ENCODE measurements at places on chromosomes 11 and 22.

DNA sequence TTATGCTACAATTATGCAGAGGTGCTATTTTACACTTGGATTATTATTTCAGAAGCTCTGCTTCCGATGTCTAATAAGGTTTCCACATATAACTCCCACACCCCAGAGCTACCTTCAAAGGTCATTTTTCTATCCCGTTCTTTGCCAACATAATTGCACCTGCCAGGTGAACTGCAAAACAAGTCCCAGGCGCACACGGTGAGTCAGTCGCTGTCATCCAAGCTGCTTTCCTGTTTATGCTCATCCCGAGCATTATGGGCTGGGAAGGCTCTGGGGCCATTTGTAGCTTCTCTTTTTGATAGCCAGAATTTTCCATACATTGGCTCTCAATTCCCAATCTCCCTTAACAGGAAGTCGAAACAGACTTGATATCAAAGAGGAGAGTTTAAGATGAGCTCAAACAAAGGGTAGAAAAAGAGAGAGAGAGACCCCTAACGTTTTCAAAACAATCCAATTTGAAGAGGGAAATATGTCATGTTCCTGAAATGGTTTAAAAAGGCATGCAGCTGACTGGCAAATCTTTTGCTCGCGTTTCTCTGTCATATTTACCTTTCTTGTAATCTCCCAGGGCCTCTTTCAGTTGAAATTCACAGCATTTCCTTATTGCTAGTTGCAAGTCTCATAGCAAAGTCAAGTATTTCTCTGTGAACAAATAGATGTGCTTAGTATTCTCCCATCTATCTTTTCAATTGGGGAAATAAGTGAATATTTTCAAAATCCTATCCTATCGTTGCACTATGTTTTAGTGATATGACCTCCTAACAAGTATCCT lies 815.9 kb downstream of the KCNA4 start:
- no peak for DNase-seq

DNA sequence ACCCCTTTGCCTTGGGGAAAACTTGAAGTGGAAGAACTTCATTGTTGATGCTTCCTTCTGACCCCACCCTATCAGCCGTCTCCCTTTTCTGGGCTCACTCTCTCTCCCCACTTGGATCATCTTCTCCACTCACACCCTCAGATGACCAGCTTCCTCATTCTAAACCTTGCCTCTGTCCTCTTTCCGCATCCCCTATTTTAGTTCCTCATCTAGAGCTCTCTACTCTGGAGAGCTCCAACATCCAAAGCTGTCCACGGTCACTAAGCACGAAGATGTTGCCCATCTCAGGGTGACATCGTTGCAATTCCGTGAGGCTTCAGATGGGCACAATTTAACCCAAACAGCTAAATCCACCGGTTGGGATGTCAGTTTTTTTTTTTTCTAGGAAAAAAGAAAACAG lies 31.6 kb upstream of the ME3 start:
- DNase-seq = no peak

DNA sequence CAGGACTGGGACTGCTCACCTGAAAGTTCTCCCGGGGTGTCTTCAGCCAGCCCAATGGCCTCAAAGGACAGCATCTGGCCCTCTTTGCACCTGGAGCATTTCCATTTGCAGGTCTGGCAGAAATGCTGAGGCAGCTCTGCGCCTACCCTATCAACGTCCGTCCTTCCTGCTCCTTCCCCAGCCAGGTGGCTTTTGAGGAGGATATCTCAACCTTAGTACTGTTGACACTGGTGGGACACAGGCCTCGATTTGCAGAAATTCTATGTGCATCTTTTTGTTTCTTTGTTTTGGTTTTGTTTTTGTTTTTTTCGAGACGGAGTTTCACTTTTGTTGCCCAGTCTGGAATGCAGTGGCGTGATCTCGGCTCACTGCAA lies 5.0 kb downstream of the MOGAT2 start:
- no peak for DNase-seq

- DNase-seq = no peak
These were observed 6.1 kb downstream of the SIPA1 start for GRCh38 chr11:65643971-65644370.

DNA sequence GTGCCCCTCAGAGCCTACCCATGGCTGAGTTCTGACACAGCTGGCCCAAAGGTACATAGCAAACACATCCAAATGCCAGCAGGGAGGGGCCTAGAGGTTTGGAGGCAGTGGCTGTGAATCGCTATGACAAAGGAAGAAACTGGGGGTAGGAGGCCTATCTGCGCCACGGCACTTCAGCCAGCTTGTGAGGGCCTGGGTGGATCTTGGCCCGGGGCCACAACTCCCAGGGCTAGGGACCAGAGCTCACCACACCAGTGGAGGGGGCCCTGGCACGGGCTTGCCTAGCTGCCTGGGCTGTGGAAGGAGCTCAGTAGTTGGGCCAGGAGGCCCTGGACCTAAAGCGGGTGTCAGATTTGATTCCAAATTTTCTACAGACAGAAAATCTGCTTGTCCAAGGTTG lies 9.4 kb upstream of the NAP1L4 start:
- DNase-seq = no peak

DNA sequence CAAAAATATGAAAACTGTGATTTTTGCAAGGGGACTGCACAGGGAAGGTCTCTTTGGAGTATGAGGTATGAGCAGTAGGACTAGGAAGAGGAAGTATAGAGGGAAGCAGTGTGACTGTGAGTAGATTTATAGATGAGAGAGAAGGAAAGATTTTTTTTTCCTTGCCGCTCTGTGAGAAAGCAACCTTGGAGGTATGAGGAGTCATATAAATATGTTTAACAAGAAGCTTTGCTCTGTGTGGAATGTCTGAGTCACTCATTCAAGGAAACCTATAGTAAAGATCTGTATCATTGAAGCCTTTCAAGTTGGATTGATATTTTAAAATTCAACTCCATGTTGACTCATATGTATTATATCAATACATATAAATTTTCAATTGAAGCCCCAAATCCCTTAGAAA lies 26.2 kb downstream of the DNHD1 start:
- DNase-seq = no peak

- no peak for DNase-seq
These were observed 1642.2 kb downstream of the LRRC4C start for GRCh38 chr11:39817241-39817640.

- DNase-seq = no peak
These were observed 52.7 kb upstream of the SHANK2 start for GRCh38 chr11:71305041-71305440.

GRCh38 chr11:65633390-65634108 lies 4.4 kb upstream of the SIPA1 start:
- no peak for DNase-seq

DNA sequence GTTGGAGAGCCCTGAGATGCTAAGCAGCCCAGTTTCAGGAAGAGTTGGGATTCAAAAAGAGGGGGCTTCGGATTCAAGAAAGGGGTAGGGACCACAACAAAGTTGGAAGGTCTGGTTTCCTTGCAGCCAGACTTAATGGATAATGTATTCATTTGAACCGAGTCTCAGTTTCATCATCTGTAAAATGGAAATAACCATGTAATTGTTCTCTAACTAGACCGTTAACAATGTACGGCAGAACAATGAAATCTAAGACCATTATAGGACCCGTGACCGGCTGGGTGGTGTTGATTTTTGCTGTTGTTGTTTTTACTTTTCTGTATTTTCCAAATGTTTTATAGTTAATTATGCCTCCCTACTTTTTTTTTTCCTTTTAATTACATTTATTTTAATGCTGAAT lies 6.4 kb upstream of the MRPL48 start:
- no peak for DNase-seq

DNA sequence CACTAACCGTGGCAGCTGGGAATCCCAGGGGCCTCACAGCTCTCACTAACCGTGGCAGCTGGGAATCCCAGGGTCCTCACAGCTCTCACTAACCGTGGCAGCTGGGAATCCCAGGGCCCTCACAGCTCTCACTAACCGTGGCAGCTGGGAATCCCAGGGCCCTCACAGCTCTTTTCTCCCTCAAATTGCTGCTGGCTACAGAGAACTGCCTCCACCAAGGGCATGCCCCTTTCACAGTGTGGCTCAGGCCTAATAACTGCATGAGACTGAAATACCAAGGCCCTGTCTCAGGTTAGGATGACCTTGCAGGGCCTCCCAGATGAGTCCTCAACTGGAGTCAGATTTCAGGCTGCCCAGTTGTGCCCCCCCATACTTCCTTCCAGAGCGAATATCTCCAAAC lies 35.1 kb upstream of the GGTLC2 start:
- DNase-seq = no peak
